ENCODE measurements at places on chromosomes 16 and 17.

DNA sequence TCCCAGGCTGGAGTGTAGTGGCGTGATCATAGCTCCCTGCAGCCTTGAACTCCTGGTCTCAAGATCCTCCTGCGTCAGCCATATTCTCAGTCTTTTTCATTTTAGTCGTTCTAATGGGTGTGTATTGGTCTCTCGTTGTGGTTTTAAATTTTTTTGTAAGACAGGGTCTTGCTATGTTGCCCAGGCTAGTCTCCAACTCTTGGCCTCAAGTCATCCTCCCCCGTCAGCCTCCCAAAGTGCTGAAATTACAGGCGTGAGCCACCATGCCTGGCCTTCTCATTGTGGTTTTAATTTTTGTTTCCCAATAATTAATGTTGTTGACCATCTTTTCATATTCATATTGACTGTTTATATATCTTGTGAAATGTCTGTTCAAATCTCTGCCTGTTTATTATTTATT is 8.6 kb downstream of the TMEM94 start:
- no peak for DNase-seq

DNA sequence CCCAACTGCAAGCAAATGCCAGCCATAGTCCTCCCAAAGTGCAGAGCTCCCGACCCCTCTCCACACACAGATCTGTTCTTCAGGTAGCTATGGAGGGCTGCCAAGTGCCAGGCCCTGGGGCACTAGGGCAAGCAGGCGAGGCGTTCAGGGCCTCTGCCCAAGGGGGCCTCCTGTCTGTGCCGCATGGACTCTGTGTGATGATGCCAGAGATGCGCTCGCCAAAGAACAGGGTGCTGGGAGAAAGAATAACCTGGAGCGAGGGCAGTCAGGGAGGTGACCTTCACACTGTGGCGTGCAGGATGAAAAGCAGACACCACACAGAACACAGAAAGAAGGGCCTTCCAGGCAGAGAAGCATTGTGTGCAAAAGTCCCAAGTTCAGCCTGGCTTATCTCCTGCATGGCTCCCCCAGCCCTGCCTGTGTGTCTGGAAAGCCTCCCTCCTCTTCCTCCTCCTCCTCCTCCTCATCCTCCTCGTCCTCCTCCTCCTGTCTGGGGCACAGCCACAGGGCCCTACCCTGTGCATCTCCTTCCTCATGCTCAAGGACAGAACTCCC is 44.2 kb downstream of the PEMT start:
- DNase-seq: no peak

- DNase-seq: no peak
These were observed 8.0 kb downstream of the TXNDC11 start for GRCh38 chr16:11734653-11735043.

DNA sequence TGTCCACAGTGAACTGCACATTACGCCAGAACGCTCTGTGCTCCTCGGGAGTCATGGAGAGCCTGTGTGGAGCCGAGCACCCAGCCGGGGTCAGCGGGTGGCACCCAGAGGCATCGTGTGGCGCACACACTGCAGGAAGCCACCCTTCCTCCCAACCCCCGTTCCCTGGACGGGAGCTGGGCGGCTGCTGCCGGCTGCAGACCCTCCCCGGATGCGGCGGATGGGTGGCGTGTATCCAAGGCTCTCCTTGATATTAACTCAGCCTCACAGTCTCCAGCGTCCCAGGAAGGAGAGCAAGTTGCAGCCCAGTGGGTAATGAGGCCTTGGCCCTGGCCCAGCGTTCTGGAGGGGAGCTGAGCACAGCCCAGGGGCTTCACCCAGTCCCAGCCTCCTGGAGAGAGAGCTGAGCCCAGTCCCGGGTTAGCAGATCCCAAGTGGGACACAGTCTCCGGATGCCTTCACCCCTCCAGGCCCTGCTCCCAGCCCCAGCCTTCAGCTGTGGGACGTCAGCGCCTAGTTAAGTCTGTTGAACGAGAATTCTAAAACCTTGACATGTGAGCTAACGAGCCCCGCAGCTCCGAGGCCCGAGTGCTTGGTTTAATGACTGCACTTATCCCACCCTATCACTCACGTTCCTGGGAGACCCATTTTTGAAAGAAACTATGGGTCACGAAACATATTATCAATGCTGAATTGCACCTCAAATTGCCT is 86.6 kb downstream of the TBC1D16 start:
- peak; percentile 54 for DNase-seq

DNA sequence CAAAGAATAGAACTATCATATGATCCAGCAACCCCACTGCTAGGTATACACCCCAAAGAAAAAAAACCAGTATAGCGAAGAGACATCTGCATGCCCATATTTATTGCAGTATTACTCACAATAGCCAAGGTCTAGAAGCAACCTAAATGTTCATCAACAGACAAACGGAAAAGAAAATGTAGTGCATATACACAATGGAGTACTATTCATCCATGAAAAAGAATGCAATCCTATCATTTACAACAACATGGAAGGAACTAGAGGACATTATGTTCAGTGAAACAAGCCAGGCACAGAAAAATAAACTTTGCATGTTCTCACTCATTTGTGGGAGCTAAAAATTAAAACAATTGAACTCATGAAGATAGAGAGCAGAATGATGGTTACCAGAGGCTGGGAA is 55.3 kb downstream of the WDR59 start:
- no peak for DNase-seq

DNA sequence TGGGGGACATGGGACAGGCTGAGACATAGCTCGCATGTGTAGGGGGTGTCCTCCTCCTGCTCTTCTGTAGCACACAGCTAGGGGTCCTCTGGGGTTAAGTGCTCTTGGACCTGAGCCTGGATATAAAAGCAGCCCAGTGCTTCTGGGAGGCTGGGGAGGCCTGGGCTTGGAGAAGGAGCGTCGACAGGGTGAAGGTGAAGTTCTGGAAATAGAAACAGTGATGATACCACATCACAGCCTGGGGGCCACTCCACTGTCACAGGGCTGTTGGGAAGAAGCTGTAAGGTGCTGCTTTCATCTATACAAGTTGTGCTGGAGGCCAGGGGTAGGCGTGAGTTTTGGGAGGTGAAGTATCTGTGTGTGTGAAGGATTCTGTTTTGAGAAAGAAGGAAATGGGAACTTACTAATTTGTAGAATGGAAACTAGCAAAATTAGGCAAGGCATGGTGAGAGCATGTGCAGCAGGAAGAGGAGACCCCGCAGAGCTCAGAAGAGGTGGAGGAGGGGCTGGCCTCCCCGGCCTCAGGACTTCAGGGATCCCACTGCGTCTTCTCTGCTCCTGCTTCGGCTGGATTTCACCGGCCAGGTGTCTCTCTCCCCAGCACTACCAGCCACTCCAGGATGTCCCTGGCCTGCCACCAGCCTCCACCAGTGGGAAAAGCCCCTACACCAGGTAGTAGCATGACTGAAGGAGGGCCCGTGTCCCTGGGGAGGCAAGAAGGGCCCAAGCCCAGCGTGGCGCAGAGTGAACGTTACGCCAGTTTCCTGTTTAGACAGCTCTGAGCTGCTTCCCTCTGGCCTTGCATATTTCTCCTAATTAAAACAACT is 19.4 kb downstream of the PLCG2 start:
- DNase-seq: no peak

- peak; percentile 95 for DNase-seq
These were observed 37.1 kb upstream of the MYLK3 start for GRCh38 chr16:46785076-46785845.

- DNase-seq: peak; percentile 91
These were observed 32.9 kb downstream of the PCTP start for GRCh38 chr17:55783684-55784245.

DNA sequence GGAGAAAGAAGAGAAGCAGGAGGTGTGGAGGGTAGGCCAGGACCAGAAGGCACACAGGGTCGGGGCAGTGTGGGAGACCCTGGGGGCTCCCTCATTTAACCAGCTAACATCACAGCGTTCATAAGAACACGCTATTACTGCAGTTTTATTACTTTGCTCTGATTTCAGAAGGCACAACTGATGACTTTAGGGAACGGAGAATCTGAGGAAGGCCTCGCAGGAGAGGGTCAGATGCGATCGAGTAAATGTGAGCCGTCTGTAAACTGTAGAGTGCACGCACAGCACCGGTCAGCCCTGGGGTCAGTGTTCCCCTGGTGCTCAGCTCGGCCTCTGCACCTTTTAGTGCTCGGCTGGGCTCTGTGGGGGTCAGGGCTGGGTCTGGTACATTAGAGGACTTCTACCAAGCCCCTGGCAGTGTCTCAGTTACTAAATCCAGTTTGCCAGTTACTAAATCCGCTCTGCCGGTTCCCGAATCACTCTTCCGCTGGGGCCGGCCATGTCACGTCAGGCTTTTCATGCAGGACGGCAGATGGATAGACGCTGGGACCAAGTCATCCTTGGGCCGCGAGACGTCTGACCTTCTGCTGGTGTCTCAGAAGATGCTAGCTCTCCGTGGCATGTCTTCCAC is 325.9 kb downstream of the SEC14L1 start:
- DNase-seq: no peak

- peak; percentile 70 for DNase-seq
These were observed 32.4 kb downstream of the DCAKD start for GRCh38 chr17:45018848-45019711.

DNA sequence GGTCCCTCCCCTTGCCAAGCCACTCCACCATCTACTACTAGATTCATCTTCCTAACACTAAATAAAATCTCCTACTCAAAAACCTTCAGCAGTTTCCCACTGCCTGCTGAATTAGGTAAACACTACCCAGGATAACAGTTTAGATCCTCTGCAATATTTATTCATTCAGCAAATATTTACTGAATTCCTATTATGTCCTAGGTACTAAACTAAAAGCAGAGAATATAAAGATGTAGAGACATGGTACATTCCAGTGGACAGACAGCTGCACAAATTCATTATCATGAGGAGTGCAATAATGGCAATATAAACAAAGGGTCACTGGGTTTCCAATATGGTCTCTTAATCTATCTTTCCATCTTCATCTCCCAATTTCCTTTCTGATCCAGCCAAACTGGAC is 30.7 kb upstream of the HOXB13 start:
- no peak for DNase-seq

DNA sequence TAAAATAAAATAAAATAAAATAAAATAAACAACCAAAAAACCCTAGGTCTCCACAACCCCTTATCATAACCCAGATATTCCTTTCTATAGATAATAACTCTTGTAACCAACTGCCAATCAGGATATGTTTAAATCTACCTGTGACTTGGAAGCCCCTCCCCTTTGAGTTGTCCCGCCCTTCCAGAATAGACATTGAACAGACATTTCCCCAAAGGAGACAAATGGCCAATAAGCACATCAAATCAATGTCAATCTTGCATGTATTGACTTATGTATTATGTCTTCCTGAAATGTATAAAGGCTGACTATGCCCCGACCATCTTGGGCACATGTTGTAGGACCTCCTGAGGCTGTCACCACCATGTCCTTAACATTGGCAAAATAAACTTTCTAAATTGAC is 1.5 kb upstream of the MAPK7 start:
- DNase-seq: peak; percentile 51

DNA sequence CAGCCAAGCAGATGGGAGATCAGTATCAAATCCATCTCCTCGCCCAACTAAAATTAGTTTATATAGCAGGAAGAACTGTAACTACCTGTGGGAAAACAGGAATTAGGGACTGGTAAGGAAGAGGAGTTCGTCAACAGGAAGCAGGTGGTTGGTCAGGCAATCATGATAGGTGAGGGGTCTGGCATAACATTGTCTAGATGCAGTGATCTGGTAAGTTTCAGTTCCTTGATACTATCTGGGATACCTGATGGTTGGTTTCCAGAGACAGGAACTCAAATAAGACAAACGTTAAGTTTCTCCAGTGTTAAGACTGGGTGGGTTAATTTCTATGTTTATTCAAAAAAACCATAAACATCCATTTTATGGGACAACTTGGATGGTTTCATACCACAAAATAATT is 53.8 kb downstream of the CEP112 start:
- DNase-seq: no peak

DNA sequence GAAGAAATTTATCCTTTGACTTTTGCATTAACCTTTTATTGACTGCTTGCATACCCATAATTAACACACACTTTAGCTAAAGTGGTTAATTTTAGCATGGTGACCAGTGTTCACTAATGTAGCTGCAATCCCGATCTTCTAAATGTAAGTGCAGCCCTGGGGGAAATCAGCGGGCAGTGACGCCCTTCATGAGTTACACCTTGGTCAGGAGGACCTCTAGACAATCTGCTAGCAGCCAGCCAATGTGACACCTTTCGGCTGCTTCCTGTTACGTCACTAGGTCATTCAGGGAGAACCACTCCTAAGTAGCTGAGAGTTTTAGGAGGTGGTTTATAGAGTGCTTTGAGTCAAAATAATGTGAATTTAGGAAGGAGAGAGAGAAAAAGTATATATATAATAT is 180.5 kb downstream of the IRX3 start:
- DNase-seq: peak; percentile 48

DNA sequence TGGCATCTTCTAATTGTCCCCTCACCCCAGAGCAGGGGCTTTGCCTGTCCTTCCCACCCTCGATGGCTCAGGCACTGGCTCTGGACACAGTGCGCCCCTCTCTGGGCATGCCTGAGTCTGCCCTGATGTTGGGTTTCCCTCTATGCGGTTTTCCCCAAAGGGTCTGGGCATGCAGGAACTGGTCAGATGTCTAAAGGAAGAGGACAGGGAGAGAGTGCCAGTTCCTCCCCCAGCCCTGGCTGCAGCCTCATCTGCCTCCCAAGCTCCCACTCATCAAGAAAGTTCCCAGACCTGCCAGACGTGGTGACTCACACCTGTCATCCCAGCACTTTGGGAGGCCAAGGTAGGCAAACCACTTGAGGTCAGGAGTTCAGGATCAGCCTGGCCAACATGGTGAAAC is 41.3 kb upstream of the PABPN1L start:
- DNase-seq: peak; percentile 85

- no peak for DNase-seq
These were observed 44.4 kb downstream of the AKAP10 start for GRCh38 chr17:19933221-19933620.

GRCh38 chr16:75311383-75311938 is 60.0 kb upstream of the BCAR1 start:
- DNase-seq: no peak

GRCh38 chr17:45143767-45144198 is 4.5 kb upstream of the HEXIM1 start:
- DNase-seq: peak; percentile 82

DNA sequence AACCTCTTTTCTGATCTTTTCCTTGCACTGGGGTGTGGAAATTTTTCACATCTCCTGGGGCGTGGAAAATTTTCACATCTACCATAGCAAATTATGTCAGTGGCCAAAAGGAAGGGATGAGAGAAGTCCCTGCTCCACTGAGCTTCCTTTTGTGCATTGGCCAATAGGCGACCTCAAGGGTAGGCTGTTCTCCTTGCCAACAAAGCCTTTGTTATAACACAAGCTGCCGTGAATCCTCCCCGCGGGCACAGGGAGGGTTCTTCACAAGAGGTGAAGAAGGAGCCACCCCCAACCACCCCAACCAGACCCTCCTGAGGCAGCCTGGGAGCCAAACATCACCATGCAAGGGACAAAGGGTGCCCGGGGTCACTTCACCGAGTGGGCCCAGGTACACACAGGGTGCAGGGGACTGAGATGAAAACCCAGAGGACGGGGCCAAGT is 6.5 kb downstream of the SLC5A11 start:
- DNase-seq: no peak
